Right lung (tissue), 10 donors: ENCODE measurements at places on chromosomes 11 and 22.

DNA sequence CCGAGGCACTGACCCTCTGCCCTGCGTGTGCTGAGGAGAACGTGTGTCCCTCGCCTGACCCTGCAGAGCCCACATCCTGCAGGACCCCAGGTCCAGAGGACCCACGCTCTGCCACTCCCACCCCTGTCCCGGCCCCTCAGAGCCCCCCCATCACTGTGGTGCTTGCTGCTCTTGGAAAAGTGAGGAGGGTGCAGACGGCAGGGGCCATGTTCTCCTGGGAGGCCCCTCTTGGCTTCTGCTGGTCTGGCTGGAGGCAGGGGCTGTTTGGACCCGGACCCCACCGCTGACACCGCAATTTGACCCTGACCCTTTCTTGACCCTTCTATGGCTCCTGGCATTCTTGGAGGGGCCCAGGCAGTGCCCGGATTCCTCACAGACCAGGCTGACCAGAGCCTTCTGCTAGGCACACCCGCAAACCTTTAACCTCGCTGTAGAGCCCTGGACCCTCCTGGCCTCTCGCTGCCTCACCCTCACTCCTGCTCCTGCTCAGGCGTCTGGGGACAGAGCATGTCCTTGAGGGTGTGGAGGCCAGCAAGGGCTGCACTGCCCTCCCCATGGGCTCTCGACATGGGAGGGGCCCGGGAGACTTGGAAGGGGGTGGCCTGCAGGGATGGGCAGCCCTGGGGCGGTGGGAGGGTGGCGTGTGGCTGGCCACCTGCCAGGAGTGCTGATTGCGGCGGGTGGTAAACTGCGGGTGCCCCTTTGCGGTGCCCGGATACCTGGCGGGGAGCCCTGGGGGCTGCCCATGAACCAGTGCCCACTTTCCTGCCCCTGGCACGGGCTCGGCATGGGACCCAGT lies 37.0 kb upstream of the MUC5AC start:
- DNase-seq, result no peak

DNA sequence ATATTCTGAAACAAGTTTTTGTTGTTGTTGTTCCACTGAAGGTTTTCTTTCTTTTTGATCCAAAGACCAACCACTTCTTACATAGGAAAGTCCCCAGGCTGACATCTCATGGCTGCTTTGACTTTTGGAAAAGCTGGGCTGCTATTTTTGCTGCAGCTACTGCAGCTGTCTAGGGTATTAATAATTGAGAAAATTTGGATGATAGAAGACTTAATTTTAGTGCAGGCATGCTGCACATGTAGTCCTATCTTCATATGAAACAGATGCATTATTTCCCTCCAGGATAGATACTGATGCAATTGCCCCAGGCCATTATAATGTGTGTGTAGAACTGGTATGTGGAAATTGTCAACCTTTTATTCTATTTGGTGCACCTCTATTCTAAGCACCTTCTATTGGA lies 131.4 kb downstream of the NAV2 start:
- no peak for DNase-seq

- no peak for DNase-seq
These were observed 38.7 kb downstream of the TPBGL start for GRCh38 chr11:75279273-75279672.

DNA sequence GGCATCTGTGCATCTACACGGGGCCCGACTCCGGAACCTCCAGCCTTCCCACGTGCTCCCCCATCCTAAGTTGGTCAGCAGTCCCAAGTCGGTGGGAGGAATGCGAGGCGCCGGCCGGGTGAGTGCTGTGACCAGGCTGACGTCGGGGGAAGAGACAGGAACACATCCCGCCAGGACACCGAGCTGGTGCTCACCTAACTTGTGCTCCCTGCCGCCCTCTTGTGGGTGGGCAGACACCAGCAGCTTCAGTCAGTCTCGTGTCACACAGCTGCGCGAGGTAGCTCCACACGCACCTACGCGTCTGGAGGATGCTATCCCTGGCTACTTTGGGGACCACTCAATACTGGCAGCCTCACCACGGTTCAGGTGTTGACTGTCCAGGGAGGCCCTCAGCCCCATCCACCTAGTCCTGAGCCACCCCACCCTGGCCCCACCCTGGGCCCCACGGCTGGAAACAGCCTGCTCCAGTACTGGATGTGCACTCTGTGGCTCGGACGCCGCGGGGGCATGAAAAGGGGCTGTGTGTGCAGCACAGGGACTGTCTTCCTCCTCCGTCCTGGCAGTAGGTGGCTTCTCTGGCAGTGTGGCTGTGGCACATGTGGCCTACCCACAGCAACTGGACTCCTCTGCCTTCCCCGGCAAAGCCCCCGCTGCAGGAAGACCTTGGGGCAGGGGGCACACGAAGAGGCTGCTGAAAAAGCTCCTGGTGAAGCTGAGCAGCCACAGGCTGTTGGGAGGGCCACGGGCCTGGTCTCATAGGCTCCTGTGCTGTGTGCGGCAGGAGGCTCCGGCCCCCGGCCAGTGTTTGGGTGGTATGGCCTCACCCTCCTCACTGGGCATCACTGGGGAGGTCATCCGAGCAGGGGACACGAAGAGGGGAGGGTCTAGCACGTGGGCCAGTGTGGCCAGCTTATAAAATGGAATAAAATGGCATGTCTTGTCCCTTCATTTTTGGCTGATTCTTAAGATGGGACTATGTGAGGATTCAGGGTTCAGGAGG lies 11.2 kb upstream of the BID start:
- DNase-seq, result no peak

DNA sequence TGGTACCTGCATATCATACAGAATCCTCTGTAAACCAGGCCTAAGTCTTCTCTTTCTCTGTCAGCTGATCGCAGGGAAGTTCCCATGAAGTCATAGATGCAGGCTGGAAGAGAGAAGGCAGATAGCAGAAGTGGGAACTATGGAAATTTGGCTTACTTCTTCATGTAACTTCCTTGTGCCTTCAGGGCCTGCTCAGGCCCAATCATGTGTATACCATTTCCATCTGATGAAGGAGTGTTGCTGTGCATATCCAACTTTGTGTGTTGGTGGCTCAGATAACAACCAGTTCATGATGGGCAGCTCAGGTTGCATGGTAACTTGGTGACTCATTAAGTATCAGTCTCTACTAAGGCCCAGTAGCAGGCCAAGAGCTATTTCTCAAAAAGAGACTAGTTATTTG lies 53.1 kb upstream of the CEP295 start:
- DNase-seq, result no peak

- peak; percentile 23 for DNase-seq
These were observed 88.6 kb downstream of the PLEKHA7 start for GRCh38 chr11:16925561-16926065.

GRCh38 chr11:124729571-124729970 lies 10.2 kb upstream of the NRGN start:
- DNase-seq, result no peak

GRCh38 chr11:132959693-132960092 lies 572.6 kb downstream of the OPCML start:
- DNase-seq, result no peak

- no peak for DNase-seq
These were observed 120.6 kb upstream of the LMO1 start for GRCh38 chr11:8384199-8384821.

- DNase-seq, result no peak
These were observed 915 bp upstream of the SREBF2 start for GRCh38 chr22:41831828-41832552.

GRCh38 chr11:63892228-63892627 lies 24.7 kb downstream of the RCOR2 start:
- no peak for DNase-seq

- no peak for DNase-seq
These were observed 11.4 kb upstream of the DENND5A start for GRCh38 chr11:9276571-9276970.

- DNase-seq, result no peak
These were observed 93.6 kb downstream of the GRM5 start for GRCh38 chr11:88972210-88972609.

DNA sequence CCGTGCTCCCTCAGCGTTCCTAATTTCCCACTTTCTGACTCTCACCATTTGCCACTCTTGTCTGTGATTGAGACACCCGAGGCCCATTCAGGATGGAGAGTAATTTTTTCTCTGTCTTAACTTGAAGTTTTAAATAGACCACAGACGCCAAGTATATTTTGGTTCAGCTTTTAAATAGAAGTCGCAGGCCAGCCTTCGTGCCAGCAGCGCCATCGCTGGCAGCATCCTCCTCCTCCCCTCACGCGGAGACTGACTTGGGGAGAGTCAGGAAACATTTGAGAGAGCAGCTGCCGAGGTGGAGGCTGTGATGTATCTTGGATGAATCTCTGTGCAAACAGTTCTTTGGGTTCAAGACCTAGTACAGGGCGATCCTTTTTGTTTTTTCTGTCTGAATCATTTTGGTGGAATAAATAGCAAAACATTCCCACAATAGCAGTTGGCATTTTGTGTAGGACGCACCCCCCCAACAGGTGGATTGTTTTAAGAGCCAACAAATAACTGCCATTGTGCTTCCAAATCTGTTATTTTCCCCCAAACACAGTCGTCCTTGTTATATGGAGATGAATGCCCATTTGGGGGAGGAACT lies 889 bp upstream of the DMC1 start:
- no peak for DNase-seq

DNA sequence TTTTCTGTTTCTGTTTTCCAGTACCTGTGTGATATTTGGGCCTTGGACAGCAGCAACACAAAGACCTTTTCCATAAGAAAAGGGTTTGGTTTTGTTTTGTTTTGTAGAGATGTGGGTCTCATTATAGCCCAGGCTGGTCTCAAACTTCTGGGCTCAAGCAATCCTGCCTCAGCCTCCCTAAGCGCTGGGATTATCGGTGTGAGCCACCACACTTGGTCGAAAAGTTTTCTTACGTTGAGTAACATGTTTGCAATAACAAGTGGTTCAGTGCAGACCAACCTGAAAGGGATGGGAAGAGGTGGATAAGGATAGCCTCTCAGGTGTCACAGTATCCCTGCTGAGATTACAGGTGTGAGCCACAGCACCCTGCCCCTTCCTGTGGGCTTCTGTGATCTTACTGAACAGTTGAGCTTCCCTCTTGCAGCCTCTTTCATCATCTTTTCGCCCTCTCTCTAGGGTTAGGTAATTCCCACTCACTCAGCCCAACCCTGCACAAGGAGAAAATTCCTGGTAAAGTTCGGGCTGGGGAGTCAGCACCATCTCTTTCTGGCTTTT lies 3.5 kb upstream of the MRPL48 start:
- DNase-seq, result no peak

GRCh38 chr11:94877443-94878200 lies 95.7 kb downstream of the CWC15 start:
- DNase-seq, result no peak

DNA sequence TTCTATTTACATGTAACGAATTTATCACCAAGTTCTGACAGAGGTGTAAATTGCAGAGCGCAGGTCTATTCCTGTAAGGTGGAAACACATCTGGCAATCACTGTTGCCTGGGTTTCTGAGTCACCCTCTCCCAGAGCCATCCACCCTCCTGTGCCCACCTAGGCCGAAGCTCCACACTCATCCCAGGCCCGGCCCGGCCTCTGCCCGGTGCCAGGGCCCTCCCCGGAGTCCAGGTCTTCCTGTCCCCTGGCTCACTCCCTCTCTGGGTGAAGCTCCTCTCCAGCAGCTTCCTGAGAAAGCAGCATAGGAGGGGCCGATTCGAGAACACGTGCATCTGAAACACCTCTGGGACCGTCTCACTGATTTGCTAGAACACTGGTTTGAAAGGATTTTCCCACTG lies 308.2 kb downstream of the SHANK2 start:
- DNase-seq, result no peak

- no peak for DNase-seq
These were observed 293.3 kb downstream of the BRD1 start for GRCh38 chr22:49534386-49534785.

DNA sequence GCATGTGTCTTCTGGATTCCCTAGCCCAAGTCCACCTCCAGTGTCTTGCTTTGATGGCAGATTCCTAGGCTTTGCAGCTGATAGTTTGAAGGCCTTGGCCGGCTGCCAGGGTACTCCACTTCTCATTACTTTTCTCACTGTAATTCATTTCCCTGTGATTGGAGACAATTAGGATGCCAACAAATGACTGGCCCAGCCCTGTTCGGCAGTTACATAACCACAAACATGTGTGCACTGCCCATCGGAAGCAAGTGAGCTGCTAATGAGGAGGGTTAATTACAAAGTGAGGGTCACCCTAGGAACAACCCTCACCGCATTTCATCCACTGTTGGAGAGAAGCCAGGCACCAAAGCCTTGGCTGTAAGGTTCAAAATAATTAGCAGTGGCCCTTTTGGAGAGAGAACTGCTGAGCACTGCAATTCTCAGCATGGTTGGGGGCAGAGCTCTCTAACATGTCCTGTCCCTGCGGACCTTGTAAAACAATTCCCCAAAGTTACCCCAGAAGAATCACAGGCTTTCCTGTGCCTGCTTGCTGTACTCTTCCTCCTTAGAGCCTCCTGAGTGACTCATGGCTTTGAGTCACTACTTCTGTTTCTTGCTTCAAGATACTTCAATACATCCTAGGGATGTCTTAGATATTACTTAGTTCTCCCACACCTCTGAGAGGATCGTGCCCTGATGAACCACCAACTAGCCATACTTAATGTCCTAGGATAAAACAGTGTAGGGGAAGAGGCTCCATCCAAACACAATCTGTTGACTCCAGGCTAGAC lies 109.7 kb upstream of the GALNT18 start:
- no peak for DNase-seq

DNA sequence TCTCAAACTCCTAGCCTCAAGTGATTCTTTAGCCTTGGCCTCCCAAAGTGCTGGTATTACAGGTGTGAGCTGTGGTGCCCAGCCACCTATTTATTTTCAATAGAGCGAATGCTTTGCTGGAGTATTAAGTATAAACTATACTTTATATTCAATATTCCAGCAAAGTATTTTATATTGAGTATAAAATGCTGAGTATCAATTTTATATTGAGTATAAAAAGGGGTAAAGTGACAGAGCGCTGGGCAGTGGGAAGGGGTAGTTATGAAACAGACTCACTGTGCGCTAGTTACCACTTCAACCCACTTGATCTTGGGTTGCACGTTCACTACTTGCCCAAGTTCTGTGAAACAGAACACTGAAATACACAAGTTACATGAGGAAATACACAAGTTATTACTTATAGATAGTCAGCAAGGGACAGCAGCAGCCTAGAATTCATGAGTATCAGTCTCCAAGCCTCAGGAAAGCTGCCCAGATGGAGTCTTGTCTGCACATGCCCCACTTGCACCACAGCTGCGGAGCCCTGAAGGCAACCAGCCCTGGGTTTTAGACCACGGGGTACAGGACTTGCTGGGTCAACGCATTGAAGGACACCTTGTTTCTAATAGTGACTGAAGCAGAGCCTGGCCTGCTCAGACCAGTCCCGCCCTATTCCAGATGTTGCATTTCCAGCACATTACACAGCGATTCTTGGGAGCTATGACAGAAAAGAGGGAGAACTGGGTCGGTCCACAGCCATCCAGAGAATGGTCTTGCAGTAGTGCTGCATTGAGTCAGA lies 51.6 kb upstream of the SYT13 start:
- no peak for DNase-seq
